Activated T-helper 9 cell treated with anti-CD3 and anti-CD28 coated beads, Interleukin-2, amount 50 U/mL, for 16 hours (primary cell): ENCODE measurements at places on chromosomes 4 and X.
A peak's percentile ranks its signal among the peaks of the same experiment; 100 is the strongest.

GRCh38 chr4:129278868-129279267 is 182.9 kb downstream of the C4orf33 start:
- no peak for DNase-seq

DNA sequence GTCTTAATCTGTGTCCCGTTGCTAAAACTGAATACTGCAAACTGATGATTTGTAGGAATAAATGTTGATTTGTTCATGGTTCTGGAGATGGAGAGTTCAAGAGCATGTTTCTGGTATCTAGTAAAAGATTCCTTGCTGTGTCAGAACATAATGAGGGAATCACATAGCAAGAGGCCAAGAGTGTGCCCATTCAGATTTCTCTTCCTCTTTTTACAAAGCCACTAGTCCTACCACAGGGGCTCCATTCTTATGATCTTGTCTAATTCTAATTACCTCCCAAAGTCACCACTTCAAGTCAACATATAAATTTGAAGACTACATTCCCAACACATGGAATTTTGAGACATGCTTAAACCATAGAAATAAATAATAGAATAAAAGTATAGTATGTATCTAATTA is 608.8 kb upstream of the EPHA5 start:
- no peak for DNase-seq

DNA sequence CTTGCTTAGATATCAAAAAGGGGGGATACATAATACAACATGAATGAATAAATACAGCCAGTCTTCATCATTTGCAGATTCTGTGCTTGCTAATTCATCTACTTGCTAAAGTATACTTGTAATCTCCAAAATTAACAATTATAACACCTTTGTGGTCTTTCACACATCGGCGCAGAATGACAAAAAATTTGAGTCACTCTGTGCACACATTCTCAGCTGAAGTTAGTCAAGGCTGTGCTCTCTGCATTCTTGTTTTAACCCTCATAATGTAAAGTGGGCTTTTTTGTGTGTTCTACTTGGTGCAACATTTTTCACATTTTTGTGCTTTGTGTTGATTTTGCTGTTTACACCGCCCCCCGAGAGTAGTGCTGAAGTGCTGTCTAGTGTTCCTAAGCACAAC is 65.8 kb upstream of the GPRIN3 start:
- no peak for DNase-seq

DNA sequence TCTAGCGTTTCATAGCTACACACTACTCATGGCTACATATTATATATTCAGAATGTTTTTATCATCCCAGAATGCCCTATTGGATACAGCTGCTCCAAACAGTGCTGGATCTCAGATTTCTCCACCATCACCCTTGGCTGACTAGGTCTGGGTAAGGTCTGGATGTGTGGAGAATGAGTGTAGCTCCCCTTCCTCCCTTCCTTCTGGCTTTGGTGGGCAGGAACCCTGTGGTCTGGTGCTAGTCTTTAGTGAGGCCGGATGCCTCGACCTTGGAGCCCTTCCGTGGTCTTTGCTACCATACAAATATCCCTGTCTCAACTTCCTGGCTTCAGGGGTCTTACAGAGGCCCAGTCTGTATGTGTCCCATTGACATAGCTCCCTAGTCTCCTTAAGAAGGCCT is 52.1 kb upstream of the KDR start:
- DNase-seq, result no peak

- no peak for DNase-seq
Measured at GRCh38 chr4:73589887-73590801, 30.1 kb downstream of the RASSF6 start.

DNA sequence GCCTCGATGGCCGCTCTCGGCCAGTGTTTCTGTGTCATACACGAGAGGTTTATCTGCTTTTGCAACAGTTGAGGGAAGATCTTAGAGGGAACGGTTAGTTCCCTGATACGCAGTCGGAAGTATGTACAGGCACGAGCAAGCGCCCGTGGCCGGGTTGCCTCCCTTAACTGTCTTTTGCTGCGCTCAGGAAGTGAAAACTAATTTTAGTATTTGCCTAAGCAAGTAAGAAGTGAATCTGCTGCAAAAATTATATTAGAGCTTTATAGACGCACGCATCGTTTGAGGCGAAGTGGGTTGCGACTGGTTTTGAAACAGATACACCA is 695 bp downstream of the MTM1 start:
- no peak for DNase-seq

DNA sequence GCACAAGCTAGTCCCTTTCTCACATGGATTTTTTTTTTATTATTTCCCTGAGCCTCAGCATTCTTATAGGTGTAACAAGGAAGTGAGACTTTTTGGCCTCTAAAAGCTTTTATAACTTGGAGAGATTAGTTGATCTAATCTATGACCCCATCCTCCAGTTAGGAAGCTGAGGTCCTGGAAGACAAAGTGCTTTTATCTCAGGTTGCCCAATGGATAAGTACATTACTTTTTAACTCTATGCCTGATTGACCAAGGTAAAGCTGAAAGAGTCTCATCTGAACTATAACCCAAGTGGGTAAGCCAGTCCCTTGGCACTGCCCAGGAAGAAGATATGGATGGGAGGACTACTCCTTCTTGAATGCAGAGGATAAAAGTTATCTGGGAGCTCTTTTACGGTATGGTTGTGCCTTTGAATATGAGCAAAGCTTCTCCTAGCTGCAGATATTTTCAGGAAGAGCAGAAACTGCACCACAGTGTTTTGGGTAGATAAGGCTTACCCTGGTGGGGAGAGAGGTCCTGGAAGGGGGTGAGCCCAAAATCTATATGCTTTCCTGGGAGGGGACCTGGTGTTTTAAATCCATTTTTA is 40.2 kb downstream of the VSIG4 start:
- DNase-seq, result no peak

- DNase-seq, result no peak
Measured at GRCh38 chr4:150176547-150176946, 98.3 kb downstream of the DCLK2 start.

GRCh38 chr4:166957451-166957850 is 276.8 kb downstream of the SPOCK3 start:
- no peak for DNase-seq

DNA sequence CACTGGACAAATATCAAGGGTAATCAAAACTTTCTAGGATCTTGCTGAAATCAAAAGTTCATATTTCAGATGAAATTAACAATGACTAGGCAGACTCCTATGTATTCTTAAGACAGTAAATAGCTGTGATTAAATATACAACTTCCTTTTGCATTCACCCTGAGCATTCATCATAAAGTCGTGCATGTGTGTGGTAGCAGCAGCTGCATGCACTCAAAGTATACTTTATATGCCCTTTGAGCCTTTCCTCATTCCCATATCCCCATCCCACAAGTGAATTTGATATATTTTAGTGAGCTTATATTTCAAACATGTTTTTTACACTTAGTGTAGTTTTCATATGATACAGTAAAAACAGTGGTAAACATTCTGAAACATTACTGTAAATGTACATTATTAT is 959.0 kb downstream of the C4orf33 start:
- DNase-seq, result no peak

DNA sequence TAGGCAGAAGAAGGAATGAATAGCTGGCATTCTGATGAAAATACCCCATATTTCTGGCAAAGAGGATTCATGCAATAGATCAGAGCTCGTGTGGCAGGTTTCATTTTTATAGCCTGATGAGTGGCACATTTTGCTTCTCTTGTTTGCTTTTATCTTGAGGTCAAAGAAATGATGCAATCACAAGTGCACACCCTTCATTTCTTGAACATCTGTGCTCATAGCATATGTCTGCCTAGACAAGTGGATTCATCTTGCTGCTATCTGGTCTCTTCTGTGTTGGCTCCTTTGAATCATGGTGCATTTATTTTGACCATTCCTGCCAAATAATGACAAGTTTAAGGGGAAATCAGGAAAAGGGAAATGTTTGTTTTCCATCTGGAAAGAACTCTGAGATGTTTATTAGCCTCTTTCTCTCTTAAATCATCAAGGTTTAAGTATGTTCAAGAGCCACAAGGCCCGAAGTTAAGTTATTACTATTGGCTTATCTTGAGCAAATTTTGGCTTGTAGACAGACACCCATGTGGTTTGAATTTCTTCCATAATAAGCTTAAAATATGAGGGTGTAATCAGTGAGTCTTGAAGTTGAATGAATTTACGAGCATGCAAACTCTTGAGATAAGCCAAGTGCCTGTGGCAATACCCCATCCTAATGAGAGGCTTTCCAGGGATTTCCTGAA is 59.3 kb upstream of the HS3ST1 start:
- DNase-seq, result no peak

DNA sequence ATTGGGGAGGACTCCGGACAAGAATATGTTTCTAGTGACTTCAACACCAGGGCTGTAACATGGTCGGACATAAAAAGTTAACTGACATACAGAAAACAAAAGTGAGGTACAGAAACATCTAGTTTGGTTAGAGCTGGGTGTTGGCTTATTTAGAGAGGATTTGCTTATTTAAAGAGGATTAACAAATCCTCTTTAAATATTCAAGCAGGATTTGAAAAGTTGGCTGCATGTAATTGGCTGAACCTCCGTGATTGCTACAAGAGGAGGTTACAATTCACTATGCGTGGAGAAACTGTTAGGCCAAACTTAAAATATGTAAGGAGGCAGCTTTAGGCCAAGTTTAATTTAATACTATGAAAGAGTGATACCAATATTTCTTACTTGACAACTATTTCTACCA is 2707.4 kb downstream of the ARAP2 start:
- no peak for DNase-seq

DNA sequence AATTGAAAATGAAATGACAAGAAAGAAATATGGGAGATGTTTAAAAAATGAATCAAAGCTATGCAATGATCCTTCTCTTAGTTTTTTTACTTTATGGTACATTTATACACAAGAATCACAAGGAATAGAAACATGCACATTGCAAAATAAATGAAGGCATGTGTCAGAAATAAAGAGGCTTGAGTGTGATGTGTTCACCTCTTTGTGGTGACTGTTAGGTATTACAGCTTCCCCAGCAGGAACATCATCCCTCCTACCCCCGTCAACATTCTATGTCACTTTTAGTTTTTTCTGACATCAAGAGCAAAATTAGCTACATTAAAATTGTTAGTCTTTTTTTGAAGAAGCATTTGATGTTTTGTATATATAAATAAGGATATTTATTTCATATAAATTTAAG is 214.8 kb downstream of the SLC4A4 start:
- no peak for DNase-seq

GRCh38 chrX:32533848-32534247 is 677.5 kb downstream of the DMD start:
- DNase-seq, result no peak

DNA sequence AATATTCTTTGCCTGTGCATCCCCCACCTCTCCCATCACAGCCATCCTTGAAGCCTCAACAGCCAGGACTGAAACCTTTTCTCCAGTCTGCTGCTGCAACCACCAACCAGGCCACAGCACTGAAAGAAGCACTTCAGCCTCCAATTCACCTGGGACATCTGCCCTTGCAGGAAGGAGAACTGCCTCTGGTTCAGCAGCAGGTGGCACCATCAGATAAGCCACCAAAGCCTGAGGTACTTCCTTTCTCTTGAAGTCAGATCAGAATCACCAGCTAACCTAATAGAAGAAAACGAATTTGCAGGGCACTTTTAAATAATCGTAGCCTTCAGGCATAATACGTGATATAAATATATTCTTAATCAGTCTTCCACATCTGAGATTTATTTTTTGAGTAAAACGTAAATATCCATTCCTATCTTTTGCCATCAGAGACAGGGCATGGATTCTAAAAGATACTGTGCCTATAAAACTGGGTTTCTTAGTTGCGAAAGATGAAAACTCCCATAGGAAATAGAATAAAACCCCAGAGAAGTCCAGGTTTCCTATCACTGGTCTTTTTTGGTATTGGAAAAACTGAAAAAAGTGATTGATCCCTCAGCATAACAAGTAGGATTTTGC is 9.5 kb downstream of the AMBN start:
- DNase-seq, result peak; percentile 18

GRCh38 chr4:5517372-5517771 is 191.0 kb downstream of the EVC2 start:
- no peak for DNase-seq

GRCh38 chrX:27976284-27976683 is 5.0 kb downstream of the DCAF8L1 start:
- DNase-seq, result no peak

GRCh38 chrX:138794246-138794645 is 82.7 kb upstream of the FGF13 start:
- DNase-seq, result no peak

DNA sequence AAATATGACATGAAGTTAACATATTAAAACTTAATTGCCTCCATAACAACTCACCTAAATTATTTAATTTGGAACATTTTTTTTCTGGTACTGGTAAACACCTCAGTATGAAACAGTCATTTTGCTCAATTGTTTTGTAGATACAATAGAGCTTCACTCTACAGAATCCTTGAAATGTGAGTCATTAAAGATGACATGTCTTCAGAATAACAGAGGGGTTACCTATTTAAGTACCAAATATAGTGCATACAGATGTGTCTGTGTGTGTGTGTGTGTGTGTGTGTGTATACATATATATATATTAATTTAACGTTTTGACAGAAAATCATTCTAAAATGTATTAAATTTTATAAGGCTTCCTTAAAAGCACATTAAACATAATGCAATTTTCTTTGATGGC is 297.6 kb downstream of the INPP4B start:
- DNase-seq, result no peak

DNA sequence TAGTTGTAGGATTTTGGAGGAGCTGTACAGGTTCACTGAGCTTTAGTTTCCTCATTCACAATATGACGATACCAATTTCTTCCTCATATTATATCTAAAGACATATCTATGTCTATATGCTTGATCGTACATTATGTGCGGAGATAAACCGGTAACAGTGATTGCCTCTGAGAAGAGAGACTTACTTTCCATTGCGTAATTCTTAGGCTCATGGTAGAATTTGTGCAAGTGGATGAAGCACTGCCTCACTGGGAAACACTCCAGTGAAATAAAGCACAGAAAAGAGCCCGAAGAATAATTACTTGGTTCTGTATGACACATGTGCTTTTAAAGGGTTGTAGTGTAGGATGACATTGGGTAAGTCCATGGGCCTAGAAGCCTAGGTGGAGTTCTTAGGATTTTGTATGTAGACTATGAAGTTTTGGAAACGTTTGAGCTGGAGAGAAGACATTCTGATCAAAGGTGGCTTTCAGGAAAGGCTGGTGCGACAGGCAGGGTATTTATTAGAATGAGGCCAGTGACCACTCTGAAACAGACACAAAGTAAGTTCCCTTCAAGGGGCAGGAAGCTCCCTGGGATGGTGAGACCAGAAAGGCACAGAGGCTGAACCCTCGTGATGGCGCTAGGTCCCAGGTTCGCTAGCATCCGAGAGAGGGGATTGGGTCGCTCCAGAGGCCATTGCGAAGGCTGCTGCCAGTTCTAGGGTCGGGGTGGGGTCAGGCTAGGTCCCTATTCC is 649 bp upstream of the VBP1 start:
- no peak for DNase-seq

DNA sequence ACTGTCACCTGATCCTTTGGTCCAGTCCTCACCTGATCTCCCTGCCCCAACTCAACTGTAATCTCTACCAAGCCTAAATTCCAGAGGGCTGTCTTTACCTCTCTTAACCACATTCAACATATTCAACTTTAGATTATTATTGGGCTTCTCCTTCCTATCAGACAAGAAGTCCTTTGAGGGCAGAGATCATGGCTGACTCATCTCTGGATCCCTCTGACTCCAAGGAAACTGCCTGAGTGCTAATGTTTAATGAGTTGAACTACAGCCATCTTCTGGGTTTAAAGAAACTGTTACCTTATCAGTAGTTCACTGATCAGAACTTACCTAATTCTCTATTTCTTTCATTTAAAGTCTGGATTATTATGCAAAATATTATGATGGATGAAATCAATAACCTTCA is 135.7 kb downstream of the GPC3 start:
- DNase-seq, result no peak
